ENCODE measurements at places on chromosomes 4 and X.
A peak's percentile ranks its signal among the peaks of the same experiment; 100 is the strongest.

DNA sequence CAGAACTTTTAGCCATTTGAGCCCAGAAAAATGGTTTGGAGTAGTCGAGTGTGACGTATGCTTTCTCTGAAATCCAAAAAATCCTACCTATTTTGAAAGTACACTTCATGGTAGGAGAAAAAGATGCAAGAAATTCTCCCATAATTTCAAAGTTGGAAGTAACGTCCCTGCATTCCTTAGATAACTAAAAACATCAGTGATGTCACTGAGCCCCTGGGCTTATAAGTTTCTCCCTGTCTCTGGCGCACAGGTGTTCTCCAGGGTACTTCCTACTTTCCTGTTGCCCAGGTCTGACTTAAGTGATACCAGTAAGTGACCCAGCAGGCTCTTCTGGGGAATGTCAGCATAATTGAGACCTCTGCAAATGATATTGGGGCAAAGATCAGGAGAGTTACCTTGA lies 90.5 kb upstream of the WDR1 start:
- DNase-seq = no peak

GRCh38 chrX:20500171-20500865 lies 233.6 kb upstream of the RPS6KA3 start:
- DNase-seq = no peak

GRCh38 chrX:153926858-153927671 lies 1.0 kb upstream of the ARHGAP4 start:
- DNase-seq = peak; percentile 87

- no peak for DNase-seq
These were observed 156.5 kb upstream of the PJA1 start for GRCh38 chrX:69321789-69322188.

DNA sequence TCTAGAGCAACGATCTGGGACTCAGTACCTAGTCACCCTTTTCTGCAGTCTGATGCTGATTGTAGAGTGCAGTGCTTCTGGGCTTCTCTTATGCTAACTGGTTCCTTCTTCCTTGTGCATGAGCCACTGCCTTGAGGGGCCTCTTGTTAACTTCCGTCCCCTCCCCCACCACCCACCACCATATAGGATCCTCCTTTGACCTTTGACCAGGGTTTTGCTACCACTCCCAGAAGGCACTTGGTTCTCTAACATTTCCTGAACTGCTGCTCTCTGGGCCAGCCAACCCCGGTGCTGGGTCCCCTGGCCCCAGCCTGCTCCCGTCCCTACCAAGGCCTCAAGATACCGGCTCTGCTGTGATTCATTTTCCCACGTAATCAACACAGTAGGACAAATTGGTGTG lies 104.6 kb upstream of the KLF3 start:
- no peak for DNase-seq

GRCh38 chrX:24168807-24169206 lies 19.3 kb downstream of the ZFX start:
- DNase-seq = no peak

- DNase-seq = no peak
These were observed 32.7 kb downstream of the NFKB1 start for GRCh38 chr4:102533904-102534303.

GRCh38 chr4:42151568-42152506 lies 618 bp downstream of the BEND4 start:
- DNase-seq = peak; percentile 72

- peak; percentile 39 for DNase-seq
These were observed 121.0 kb upstream of the TEX13D start for GRCh38 chrX:124211312-124211942.

GRCh38 chr4:48815483-48815882 lies 15.4 kb upstream of the OCIAD1 start:
- DNase-seq = peak; percentile 32

Measured in stomach (tissue), 19 donors.